Aortic smooth muscle cell (primary cell): ENCODE measurements at places on chromosomes 16 and 17. TPM values are rescaled to one million over a fixed set of nuclear protein-coding genes. Genes with fewer than 3 reads are reported as not detected.

The CD300C gene
- total RNA-seq: 0.13 TPM in 1 of 2 replicates, not detected in the other

The CA7 gene
- not detected in 2 replicates for total RNA-seq

The EVPL gene
- total RNA-seq: not detected in 2 replicates

The PPP1R27 gene
- not detected in 2 replicates for total RNA-seq

The HOXB5 gene
- not detected in 2 replicates for total RNA-seq
